Myocyte (in vitro differentiated cells): ENCODE measurements at places on chromosomes 7 and 10. TPM values are rescaled to one million over a fixed set of nuclear protein-coding genes. Genes with fewer than 3 reads are reported as not detected.

DNA sequence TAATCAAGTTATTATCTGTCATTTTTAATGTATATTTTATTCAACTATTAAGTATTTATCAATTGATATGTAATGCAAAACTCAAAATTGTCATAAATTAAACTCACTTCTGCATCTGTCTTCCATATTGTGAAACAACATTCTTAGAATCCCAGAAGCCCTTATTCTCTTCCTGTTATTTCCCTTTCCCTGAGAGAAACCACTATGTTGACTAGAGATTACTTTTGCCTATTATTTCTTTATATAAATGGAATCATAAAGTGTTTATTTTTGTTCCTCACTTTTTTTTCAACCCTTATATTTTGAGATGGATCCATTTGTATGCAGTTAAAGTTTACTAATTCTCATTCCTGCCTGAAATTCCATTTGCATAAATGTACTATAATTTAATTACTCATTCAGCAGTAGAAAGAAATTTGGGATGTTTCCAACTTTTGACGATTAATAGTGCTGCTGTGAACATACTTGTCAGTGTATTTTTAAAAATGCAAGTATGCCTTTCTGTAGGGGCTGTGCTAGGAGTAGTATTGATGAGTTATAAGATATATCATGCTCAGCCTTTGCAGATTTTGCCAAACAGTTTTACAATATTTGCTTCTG lies 211.2 kb downstream of the SEMA3D start:
- DNase-seq = no peak

DNA sequence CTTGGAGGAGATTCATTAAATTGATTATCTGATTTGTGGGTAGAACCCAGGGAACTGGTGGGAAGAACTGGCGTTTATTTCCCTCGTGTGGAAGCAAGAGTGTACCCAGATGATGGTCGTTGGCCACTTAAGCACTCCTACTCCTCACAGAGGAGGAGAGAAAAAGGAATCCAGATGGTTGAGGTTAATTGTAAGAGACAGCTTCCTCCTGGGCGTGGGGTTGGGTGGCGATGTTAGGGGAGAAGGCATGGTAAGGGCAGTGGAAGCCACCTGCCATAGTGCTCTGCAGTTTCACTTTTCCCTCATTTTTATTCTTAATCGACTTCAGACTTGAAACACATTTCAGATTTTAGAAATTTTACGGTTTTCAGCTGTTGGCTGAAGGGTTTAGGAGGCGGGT lies 104.1 kb downstream of the DOCK1 start:
- DNase-seq = no peak

The CLCN1 gene
- not detected in 2 replicates for total RNA-seq

The VAX1 gene
- total RNA-seq = not detected in 2 replicates

The PTPN12 gene
- total RNA-seq = 45.0 and 48.9 TPM in 2 replicates
